Fibroblast of the conjunctiva (primary cell): ENCODE measurements at places on chromosomes 3 and 15.

GRCh38 chr3:4926892-4927291 is 52.3 kb upstream of the BHLHE40 start:
- DNase-seq, result no peak

DNA sequence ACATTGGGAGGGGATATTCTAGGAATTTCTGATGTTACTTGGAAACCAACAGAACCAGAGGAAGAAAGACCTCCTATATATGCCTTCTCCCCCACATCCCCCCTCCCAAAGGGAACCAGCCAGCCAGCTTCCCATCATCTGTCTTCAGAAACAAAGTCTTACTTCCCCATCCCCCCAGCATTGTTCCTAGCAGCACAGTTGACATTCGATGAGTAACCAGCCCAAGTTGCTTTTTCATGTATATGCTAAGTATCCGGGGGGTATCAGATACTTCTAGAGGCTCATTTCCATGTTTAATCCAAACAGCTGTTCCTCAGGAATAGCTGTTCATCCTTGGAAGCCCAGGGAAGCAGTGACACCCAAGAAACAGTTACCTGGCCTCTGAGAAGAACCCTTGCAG is 16.0 kb downstream of the RMDN3 start:
- DNase-seq, result no peak

- DNase-seq, result no peak
Measured at GRCh38 chr3:147737376-147737775, 328.2 kb downstream of the ZIC1 start.

DNA sequence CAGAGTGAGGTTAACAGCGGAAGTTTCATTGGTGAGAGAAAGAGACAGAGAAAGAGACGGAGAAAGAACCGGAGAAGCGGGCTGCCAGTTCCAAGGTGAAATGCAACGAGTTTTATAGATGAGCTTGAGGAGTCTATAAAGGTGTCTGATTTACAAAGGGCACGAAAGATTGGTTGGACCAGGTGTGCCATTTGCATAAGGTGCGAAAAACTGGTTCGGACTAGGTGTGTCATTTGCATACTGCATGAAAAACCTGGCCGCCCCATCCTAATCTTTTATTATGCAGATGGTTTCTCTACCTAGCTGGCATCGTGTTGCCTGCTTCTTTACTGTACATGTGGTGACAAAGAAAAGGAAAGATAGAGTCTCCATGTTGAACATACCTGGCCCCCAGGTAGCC is 253.8 kb upstream of the IGF1R start:
- no peak for DNase-seq

DNA sequence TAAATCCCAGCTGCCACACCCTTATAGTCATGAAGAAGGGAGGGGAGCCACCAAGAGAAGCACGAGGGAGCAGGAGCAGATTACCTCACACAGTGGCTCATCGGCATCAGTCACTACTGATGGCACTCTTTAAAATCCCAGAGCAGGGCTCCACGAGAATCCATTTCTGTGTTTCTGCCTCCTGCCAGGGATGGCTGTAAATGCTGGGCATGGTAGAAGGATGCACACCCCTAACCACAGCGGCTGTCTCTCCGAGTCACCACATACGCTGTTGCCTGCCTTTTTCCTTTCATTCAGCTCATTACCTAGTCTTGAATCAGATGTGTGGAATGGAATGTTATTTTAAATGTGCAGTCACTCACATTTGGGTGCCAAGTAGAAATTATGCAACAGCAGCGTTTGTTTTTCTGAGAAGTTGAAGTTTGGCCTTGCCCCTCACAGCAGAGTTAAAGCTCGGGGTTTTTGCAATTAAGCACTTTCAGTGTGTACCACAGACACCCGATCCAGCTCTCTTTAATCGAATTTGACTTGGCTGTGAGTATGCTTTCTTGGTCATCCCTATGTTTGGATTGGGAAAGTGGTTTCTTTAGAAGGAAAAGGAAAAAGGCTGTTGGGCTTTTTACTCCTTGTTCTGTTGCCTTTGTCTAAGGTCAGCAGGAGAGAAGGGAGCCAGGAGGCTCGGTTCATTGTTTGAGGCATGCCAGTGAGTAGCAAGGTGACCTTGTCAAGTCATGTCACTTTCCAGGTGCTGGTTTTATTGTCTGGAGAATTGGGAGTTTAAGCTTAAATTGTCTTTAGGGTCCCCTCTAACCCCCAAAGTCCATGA is 284.2 kb upstream of the TPM1 start:
- DNase-seq, result peak; percentile 71

- no peak for DNase-seq
Measured at GRCh38 chr3:109175411-109175810, 38.9 kb downstream of the C3orf85 start.

GRCh38 chr3:163562625-163563024 is 1515.7 kb downstream of the SI start:
- DNase-seq, result no peak

GRCh38 chr3:196688349-196688748 is 23.7 kb downstream of the CEP19 start:
- peak; percentile 60 for DNase-seq

DNA sequence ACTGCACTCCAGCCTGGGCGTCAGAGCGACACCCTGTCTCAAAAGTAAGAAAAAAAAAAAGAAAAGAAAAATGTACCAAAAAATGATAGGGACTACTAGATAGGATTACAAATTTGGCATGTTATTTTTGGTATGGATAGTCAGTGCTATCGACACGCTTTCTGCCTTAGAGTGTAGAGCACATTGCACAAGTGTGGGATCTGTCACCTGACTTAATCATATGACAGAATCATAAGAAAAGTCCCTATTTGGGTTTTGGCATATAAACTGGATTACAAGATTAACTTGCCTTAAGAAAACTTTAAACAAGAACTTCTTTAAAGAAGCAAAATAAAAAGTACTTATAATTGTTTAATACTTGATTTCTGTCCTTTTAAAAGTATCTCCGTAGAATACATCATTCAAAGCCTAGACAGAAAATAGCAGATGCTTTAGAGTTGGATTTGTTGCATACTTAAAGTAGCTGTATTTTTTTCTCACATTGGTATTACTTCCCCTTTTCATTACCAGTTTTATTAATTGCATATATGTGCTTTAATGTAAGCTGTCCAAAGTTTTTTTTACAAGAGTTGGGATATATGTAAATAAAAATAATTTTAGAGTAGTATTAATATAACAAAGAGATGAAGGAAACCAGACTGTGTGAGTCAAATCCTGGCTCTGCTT is 7.8 kb downstream of the ATP6V1A start:
- no peak for DNase-seq

DNA sequence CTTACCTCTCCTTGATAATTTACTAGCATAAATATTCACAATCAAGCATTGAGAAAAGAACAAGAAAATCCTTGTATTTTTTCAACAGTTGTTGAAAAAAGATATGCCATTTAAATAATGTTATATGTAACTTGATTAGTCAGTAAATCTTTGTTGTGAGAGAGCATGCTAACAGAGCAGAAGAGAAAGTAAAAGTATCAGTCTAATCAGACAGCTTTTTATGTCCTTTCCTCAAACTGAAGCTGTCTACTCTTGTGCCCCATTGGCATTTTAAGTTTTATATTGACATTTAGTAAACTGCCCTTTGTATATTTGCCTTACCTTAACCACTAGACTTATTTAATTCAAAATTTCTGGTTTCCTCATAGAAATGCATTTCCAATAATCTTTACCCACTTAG is 668.7 kb downstream of the OTOL1 start:
- DNase-seq, result no peak

- no peak for DNase-seq
Measured at GRCh38 chr3:31390466-31390865, 142.3 kb upstream of the STT3B start.

DNA sequence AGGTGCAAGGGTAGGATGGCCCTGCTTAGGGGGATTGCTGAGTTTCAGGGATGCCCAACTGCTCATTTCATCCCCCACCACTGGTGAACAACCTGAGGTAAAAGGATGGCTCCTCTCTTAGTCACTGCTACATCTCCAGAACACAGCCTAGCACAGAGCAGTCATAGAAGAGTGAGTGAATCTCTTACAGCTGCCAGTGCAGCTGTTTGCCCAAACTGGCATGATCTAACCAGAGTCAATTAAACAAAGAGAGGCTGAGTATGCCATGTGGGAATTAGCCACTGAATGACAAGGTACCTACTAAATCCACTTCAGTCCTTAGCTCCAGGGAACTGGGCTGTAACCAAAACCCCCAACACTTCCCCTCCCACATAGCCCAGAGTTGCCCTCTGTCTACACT is 6.8 kb upstream of the NCKIPSD start:
- no peak for DNase-seq
